ENCODE measurements at places on chromosomes 4 and X.

GRCh38 chr4:61896634-61897033 is 696.5 kb downstream of the ADGRL3 start:
- no peak for DNase-seq

- DNase-seq: peak; percentile 23
Observed at GRCh38 chr4:36081185-36081584, 163.1 kb downstream of the ARAP2 start.

DNA sequence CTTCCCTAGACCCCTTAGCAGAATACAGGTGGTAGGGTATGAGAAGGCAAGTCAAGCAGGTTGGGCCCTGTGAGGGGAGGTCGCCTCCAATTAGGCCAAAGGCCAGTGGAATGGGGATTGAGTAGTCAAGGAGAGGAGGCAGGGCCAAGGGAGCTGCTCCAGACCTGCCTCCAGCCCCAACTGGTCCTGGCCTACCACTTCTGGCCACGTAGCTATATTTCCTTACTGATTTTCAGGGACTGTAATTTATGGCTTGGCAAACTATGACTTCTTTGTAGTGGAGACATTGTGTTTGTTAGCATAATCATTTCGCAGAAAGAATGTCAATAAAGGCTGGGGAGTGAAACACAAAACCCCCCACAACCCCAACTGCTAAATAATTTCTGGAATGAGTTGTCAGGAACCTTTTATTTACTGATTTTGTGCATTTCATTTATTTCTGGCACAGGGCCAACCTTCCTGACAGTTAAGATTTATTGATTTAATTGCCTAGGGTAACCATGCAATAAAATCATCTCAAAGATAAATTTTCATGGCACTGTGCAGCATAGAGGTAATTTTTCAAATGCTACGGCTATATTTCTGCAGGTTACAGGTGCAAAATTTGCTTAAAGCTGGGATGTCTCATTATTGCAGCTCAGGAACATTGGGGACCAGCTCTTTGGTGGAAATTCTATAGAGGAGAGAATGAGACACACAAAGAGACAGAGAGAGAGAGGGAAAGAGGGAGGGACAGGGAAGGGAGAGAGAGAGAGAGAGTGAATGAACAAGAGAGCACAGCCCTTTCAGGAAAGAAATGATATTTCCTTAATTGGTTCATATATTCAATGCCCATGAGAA is 494.9 kb downstream of the IDS start:
- DNase-seq: no peak

GRCh38 chr4:125008676-125009075 is 296.1 kb upstream of the ANKRD50 start:
- DNase-seq: no peak

- DNase-seq: no peak
Observed at GRCh38 chr4:184755278-184755677, 21.4 kb upstream of the CENPU start.

DNA sequence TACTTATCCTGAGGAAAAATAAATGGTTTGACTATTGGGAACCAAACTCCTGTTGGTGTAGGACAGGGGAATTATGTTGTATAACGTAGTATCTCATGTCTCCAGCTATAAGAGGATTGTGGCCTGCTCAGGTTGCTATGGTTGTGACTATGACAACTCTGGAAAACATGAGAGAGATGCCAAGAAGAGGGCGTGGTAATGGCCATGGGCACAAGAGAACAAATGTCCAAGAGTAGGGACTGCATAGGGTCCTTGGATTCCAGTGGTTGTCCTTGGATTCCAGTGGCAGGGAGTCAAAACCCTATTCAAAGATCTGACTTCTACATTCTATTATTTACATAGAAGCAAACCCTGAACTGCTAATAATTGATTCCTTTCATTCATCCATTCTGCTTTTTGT is 6.8 kb upstream of the MOB1B start:
- DNase-seq: no peak

GRCh38 chrX:65643531-65644052 is 23.9 kb upstream of the MSN start:
- no peak for DNase-seq

DNA sequence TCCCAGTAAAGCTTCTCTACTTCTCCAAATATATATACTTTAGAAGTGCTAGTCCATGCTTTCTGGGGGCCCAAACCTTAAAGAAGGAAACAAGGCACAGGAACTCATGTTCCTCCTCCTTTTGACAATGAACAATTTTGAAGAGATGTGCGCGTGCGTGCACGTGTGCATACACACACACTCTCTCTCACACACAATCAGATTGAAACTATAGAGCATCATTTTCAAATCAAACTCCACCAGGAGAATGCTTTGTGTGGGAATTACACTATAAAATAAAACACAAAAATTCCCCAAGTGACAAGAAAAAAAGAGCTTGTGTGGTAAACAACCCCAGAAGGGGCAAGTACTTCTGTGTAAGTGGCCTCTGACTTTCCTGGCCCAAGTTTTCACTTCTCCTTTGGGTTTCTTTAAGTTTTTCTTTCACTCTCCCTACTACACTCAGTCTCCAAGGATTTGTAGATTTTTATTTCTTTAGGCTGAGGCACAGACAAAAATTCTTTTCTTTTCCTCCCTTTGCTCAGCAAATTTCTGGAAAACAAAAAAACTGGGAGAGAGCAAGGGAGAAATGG is 46.6 kb upstream of the SHISA3 start:
- DNase-seq: no peak

GRCh38 chrX:49850028-49850427 is 20.9 kb downstream of the PAGE4 start:
- no peak for DNase-seq

DNA sequence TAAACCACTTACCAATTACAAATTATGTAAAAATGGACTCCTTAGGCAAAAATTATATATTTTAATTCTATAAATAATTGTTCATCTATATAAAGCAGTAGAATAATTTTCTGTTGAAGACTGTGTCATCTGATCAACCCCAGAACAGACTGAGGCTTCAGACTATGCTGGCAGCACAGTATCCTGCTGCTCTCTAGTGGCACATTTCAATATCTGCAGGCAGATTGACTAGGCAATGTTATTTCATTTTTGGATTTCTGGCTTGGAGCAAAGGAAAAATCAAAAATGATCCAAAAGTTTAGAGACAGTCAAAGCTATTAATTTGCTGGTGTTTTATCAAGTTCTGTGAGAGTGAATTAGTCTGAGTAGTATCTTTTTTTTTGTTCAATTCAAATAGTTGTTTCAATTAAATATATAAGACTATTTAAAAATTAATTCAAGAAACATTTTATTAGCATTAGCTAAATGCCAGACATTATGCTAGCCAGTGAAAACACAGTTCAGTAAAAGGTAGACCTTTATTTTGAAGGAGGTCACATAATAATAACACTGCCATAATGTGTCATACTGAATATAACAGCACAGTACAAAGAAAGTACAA is 21.3 kb upstream of the SULT1E1 start:
- peak; percentile 2 for DNase-seq

DNA sequence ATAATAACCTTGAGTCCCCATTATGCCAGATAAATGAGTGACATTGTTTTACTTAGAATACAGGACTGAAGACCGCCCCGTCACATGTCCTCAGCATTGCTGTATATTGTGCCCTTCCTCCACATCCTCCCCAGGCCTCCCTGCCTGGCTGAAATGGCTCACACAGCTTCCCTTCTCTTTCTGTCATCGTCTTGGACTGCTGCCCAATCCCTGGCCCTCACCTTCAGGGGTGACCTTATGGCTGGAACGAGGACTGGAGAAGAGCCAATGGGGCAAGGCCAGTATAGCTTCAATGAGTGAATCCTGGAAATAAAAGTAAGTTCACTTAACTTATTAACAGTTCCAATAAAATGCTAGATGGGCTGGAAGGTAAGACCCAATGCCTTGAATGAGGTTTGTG is 2.7 kb downstream of the KCNE5 start:
- no peak for DNase-seq

DNA sequence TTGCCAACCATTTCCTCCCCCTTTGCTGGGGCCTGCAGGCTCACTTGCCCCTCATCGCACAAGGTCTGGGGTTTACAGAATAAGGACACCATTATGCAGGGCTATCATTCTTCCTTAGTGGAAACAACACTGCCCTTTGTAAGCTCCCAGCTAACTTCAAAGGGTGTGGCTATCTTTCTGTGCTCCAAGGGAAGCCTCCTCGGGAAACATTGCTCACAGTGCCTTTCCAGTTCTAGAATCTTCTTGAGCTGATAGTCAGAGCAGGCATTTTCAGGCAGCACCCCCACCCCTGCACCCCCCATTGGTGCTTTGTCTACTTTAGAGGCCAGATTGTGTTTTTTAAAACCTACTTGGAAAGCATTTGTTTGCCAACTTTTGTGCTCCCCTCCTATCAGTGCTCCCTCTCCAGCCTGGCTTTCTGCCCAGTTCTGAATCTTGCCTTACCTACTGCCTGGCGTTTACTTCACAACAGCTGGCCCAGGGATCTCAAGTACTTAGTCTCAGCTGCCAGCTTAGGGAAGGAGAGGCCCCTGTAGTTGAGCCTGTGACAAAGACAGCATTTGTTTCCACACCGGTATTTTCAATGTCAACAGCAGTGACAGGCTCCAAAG is 53.5 kb downstream of the PLAC1 start:
- no peak for DNase-seq

GRCh38 chr4:53653484-53654053 is 62.3 kb upstream of the LNX1 start:
- no peak for DNase-seq

GRCh38 chrX:18491587-18492340 is 66.4 kb downstream of the CDKL5 start:
- no peak for DNase-seq

- DNase-seq: peak; percentile 2
Observed at GRCh38 chr4:2251073-2251794, 9.3 kb upstream of the HAUS3 start.

- DNase-seq: peak; percentile 78
Observed at GRCh38 chr4:7759216-7759615, 180.4 kb downstream of the AFAP1 start.

DNA sequence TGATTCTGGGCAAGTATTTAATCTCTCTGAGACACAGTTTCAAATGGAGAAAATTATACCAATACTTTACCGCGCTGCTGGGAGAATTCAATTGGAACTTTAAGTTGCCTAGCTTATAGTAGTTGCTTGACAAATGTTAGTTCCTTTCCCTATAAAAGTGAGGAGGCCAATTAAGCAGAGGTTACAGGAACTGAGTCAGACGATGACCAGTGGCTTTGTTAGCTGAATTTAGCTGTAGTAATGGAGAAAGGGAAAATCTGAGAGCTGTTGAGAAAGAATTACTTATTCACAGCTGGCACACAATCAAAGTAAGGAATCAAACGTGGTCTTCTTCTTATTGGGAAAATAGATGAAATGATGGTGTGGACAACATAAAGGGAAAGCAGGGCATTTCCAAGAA is 29.6 kb downstream of the SMARCA1 start:
- DNase-seq: no peak

DNA sequence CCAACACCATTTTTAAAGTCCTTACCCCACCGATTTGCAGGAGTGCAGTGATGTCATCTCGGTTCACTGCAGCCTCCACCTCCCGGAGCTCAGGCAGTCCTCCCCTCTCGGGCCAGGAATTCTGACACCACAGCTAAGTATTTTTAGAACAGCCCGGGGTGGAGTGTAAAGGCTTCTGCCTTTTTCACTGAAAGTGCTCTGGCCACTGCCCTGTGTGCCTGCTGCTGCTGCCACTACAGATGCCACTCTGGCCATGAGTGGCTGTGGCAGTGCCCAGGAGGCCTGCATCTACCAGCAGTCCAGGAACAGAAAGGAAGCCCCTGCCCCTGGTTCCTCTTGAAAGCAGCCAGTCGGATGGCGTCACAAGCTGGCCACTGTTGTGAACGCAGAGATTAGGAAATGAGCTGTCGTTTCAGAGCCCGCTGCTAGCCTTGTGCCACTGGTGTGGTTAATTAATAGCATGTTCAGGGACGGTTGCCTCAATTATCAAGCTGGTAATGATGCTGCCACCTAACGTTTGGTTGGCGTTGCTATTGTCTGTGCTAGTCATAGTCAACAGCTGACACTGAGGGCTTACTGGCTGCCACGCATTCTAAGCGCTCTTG is 23.6 kb upstream of the TBC1D14 start:
- DNase-seq: no peak

DNA sequence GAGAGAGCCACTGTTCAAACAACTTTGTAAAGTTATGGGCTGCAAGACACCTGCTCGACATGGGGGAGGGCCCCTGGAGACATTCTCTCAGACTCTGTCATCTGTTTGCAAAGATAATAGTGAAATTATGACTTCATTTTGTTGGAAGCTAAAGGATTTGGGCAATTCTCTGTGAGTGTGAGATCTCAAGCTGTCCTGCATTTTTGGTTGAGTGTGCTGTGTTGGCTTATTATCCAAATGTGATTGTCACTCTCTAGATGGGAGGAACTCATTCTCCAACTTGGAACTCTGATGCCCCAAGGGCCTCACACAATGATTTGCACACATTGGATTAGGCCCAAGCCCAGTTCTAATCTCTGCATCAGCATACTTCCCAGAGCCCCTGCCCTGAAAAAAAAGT is 63.7 kb downstream of the STK32B start:
- no peak for DNase-seq

DNA sequence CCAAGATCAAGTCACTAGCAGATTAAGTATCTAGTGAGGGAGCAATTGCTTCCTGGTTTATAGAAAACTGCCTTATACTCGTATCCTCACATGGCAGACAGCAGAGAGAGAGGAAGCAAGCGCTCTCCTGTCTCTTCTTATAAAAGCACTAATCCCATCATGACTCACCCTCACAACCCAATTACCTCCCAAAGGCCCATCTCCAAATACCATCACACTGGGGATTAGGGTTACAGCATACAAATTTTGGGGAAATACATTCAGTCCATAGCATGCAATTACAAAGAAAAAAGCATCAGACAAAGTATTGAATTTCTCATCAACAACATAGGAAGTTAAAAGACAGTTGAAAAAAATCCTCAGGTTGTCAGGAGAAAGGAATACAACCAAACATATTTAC is 292.6 kb downstream of the IQCM start:
- no peak for DNase-seq

GRCh38 chr4:3341760-3342159 is 48.9 kb downstream of the RGS12 start:
- DNase-seq: no peak

- DNase-seq: peak; percentile 18
Observed at GRCh38 chrX:39439906-39440798, 638.9 kb downstream of the MID1IP1 start.

- DNase-seq: no peak
Observed at GRCh38 chr4:8913121-8913857, 41.6 kb upstream of the HMX1 start.

DNA sequence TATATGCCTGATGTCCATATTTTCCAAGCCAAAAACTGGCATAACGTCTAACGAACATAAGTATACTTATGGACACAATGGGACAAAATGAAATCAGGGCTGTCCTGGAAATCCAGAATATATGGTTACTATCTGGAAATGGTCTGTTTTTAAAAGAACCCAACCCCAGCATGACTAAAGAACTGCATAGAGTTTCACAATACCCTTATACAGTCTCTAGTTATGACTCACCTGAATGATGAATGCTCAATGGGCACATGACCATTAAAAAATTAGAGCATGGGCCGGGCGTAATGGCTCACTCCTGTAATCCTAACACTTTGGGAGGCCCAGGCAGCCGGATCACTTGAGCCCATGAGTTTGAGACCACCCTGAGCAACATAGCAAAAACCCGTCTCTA is 31.8 kb downstream of the AMMECR1 start:
- DNase-seq: no peak
